Stimulated activated CD4-positive, alpha-beta T cell treated with anti-CD3 and anti-CD28 coated beads, Interleukin-15, amount 100 ng/mL, for 1 hour (primary cell): ENCODE measurements at places on chromosomes 5 and 9.

DNA sequence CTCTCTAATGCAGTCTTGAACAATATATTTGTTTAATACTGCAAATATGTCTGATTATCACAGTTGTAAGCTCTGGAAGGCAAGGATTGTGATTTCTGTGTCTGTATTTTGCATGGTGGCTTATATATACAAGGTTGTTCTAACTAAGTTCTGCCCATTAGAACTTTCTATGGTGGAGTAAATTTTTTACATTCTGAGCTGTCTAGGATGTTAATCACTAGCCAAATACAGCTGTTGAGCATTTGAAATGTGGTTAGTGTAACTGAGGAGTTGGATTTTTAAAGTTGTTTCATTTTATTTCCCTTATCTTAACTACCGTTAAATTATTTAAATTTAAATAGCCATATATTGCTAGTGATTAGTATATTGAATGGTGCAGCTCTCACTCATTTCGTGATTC is 64.3 kb upstream of the DMRTA1 start:
- no peak for DNase-seq

DNA sequence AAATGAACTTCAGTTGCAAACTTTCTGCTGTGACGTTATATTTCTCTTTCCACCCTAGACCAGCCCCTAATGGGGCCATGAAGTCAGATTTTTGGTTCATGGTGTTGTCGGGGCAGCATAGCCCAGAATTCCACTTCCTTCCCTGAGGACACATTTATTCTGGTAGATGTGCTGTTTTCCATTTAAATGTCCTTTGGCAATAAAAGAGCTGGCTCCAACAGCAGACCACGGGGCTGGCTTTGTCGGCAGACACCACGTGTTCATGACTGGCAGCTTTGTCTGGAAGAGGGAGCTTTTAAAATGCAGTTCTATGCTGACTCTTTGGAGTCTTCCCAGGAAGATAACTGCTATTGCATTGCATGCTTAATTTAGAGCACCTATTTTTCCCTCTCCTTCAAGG is 17.6 kb upstream of the LCP2 start:
- no peak for DNase-seq

DNA sequence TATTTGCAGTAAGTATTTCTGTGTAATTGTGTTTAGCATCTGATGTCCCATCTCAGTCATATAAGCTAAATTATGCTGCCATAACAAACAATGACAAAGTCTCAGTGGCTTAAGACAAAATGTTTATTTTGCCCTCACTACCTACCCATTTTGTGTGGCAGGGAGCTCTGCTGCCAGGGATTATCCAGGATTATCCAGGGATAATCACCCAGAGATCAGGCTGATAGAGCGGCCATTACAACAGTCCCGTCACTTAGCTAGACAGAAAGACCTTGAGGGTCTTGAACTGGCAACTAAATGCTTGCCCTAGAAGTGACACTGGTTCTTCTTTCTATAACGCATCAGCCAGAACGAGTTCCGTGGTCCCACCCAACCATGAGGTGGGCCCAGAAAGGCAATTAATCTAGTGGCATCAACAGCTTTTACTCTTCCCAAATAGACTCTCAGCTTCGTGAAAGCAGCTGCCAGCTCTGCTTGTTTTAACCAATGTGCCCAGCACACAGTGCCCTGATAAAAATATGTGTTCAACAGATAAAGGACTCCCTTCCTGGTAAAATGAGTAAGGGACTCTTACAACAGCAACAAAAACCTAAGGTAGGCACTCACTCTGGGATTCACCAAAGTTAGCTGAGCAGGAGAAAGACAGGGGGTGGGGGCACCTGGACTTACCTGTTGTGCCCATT is 22.8 kb downstream of the CCDC69 start:
- no peak for DNase-seq

GRCh38 chr9:124284237-124284831 is 26.6 kb downstream of the NEK6 start:
- DNase-seq = no peak

DNA sequence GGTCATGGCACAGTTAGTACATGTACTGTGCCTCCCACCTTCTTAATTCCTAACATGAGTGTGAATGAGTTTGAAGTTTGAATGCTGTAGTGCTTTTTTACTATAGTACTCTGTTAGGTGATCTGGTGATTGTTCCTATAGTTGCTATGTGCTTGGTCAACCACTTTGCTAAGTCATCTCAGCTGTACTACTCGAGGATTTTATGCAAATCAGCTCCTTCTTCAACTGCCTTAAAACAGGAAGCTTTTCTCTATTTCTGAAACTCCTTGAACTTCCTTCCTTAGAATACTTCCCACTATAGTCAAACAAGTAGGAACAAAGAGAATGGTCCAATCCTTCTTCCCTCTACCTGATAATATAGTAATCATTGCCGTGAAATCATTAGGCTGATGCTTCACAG is 219.6 kb downstream of the CTNND2 start:
- no peak for DNase-seq

DNA sequence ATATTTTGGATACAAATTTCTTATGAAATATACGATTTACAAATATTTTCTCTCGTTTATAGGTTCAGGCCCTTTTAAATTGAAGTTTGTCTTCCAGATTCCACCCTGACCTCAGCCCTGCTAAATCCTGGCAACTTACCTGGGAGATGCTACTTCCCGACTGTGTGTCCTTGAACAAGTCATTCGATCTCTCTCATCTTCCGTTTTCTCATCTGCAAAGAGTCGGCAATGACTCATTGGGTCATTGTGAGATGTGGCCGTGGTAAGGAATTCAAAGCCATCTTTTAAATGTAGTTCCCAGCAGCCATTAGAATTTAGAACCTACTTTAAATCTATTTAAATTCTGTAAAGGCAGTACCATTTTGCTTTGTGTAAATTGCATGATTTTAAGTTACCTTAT is 72.5 kb downstream of the LHX2 start:
- DNase-seq = no peak

DNA sequence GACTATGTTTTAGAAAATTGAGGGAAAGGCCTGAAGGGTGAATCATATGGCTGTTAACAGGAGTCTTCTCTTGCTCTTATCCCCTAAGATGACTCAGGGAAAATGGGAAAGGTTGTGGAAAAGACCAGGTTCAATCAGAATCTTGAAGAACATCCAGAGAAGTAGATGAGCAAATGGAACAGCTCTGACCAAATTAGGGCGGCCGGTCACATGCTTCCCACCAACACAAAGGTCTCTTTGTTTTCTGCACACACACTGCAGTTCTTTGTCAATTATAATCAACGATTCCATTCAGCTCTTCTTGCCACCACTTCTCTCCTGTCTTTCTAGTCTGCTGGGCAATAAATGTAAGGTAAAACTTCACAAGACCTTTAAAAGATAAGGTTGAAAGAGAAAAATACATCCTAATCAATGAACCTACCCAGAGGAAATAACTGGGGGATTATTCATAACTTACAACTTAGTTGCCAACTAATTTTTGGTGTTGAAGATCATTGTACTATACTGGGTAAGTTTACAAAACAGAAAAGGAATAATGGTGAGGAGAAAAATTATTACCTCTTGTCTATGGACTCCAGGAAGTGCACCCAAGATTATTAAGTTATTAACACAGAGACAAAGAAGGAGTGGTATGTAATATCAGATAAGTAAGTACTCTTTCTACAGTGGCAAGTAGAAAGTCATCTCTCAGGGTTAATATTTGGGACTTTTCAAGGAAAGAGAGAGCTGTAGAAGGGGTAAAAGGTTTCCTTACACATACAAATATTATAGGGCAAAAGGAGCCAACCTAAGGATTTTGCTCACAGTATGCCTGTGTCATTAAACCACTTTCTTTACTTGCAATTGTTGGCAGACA is 441.9 kb upstream of the PIK3R1 start:
- no peak for DNase-seq

GRCh38 chr9:136137321-136138265 is 18.9 kb upstream of the TMEM250 start:
- no peak for DNase-seq

- DNase-seq = no peak
These were observed 13.1 kb downstream of the PALM2AKAP2 start for GRCh38 chr9:109792951-109793546.

DNA sequence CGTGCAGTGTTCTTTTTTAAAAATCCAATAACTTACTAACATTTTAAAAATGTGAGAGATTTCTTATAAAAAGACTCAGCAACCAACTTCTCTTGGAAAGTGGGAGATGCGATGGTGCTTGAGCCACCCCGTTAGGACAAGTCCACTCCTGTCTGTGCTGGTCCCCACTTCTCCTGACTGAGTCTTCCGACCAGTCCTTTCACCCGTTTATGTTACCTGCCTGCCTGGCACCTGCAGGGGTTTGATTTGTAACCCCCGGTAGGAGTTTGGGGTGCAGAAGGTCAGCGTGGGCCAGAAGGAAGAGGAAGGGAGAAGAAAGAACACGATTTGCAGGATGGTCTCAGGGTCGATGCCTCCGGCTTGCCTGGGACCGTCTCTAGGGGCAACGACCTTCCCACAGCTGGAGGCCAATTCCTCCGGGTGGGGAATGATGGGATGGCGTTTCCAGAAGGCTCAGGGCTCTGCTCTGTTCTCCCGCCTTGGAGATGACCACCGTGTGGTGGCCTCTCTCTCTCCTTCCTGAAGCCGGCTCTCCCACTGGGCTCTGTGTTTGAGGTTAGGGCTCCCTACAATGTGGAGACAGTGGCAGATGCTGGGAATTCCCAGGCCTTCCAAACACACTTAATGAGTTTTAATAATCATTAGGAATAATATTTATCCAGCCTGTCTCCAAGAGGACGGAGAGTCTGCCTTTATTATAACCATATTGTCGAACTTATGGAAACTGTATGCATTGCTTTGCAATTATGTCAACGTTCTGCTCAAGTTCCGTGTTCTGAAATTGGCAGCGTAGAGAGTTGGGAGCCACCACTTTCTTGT is 14.8 kb downstream of the COL27A1 start:
- no peak for DNase-seq

DNA sequence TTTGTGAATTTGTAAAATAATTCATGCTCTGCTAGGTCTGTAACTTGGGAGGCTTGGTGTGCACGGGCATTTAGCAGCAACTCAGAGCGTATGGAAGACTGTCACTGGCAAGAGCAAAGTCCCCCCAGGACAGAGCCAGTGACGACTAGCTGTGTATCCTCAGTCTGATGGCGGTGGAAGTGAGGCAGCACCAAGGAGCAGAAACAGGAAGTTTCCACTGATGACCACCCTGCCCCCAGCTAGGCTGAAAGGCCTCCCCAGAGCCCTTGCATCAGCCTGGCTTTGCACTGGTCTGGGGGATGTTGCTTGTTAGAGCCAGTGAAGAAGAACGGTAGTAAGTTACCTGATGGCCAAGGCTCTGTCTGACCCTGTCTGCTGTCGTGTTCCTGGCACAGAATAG is 66.8 kb upstream of the ABL1 start:
- no peak for DNase-seq

DNA sequence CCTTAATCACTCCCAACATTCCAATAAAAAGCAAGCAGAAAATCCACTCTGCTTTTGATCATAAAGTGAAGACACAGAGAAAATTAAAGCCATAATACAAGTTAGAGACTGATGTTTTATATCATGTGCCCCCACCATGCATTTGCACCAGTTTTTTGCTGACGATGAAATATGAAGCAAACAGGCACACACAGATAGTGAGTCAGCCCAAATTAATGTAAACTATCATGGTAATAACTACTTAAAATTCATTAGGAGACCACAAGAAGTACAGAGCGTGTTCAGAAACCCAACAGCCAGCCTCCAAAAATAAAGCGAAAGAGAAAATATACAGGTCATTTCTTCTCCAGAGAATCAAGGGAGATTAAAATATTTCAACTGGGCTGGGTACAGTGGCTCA is 46.4 kb upstream of the KDM4C start:
- DNase-seq = no peak

DNA sequence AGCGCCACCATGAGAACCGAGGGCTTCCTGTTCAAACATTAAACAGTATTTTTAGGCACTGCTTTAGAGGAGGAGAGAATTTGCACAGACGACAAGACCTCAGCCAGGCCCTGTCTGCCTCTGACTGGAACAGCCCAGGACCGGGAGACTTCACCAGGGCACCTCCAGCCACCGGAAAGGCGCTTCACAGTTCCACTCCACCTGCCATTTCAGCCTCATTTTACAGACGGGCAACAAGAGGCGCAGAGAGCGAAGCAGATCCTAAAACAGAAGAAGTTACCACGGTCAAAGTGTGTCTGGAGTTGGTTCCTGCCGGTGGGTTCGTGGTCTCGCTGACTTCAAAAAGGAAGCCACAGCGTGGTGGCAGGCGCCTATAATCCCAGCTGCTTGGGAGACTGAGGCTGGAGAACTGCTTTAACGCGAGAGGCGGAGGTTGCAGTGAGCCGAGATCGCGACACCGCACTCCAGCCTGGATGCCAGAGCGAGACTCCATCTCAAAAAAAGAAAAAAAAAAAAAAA is 28.4 kb downstream of the COL23A1 start:
- DNase-seq = no peak

DNA sequence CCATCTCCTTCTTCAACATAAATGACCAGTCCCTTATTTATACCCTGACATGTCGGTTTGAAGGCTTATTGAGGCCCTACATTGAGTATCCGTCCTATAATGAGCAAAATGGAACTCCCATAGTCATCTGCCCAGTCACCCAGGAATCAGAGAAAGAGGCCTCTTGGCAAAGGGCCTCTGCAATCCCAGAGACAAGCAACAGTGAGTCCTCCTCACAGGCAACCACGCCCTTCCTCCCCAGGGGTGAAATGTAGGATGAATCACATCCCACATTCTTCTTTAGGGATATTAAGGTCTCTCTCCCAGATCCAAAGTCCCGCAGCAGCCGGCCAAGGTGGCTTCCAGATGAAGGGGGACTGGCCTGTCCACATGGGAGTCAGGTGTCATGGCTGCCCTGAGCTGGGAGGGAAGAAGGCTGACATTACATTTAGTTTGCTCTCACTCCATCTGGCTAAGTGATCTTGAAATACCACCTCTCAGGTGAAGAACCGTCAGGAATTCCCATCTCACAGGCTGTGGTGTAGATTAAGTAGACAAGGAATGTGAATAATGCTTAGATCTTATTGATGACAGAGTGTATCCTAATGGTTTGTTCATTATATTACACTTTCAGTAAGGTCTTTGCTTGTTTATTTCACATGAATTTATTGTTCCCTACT is 38.2 kb upstream of the BTNL3 start:
- no peak for DNase-seq

- DNase-seq = no peak
These were observed 19.7 kb downstream of the RIOK2 start for GRCh38 chr5:97163360-97163764.
